NCI-H2081 treated with DMSO at 0.1 percent for 48 hours (cell line): ENCODE measurements at places on chromosomes 7 and 10.
A peak's percentile ranks its signal among the peaks of the same experiment; 100 is the strongest.

DNA sequence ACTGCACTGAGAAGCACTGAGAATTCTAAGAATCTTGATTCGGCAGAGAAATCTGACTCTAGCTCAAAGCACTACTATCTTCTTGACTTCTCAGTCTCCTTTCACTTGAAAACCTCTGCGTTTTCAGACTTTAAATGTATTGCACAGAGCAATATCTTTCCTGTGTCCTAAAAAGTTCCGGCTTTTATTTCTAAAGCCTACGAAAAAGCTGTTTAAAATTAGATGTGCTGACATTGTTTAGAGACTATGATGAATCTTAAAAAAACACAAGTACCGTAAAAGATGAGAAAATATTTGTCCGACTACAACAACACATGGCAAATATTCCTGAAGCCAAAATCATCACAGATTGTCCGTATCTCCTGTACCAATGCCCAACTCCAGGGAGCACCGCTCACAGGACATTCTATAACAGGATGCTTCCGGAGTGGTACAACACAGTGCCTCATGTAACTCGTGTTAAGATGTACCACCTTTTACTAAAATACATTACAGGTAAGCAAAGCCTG lies 136.9 kb downstream of the CUBN start:
- no peak for DNase-seq

DNA sequence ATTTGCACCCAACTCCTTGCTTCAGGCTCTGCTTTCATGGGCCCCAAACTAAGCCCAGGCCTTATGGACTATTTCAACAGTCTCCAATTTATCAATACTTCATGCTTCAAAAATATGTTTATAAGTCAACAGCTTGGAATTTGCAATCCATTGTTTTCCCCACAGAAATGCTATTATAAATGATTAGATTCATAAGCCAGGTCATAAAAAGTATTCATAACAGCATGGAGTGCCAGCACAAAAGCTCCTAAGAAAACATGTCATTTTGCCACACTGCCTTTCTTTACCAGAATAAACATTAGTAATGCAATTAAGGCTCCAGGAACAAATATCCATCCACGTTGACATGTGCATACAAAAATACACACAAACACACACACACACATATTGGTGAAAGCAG lies 30.1 kb downstream of the OSBPL3 start:
- DNase-seq, result no peak

- DNase-seq, result no peak
Observed at GRCh38 chr10:128268015-128268722, 141.9 kb upstream of the MKI67 start.

GRCh38 chr10:100100651-100101184 lies 19.0 kb upstream of the CPN1 start:
- DNase-seq, result no peak

DNA sequence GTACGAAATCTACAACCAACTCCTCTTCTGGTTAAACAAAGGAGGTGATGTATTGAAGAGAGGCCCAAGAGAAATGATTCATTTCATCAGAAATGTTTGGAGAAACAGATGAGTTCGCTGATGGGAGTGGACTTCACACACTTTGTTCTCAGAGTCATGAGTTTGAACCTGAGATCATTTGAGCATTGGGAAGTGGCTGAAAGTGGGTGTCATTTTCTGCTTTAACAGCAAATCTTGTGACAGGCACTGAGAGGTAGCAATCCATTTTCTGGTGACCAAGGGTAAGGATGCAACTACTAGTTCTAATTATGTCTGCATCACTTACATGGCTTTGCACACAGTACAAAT lies 51.4 kb downstream of the RBM20 start:
- no peak for DNase-seq

- DNase-seq, result peak; percentile 35
Observed at GRCh38 chr7:108263425-108263824, 133.3 kb upstream of the LAMB4 start.

DNA sequence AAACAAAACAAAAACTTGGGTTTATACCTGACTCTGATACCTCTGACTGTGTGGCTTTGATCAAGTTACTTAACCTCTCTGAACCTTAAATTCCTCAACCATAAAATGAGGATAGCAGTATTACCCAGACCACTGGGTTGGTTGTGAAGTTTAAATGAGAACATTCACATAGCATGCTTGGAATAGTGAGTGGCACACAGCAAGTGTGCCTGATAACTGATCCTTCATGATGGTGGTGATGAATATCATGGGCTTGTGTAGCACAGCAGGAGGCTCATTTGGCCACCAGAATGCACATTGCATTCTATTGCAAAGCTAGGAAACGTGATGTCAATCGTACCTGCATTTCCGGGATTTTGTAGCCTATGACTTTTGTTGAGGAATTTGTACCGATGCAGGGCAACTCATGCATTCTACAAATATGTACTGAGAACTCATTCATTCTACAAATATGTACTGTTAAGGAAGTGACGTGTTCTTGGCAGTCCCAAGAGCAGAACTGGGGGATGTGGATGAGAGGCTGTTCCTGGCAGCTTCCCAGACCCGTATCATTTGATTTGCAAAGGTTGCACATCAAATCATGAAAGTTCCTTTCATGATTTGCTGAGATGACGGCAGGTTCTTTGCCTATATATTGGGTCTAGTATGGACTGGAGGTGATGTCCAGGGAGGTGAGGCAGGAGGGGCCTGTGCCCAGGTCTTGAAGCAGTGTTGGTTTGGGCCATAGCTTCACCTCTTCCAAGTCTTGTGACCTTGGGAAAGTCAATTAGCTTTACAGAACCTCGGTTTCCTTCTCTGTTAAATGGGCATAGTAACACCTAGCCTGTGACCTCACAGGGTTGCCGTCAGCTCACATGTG lies 94.6 kb upstream of the SMNDC1 start:
- DNase-seq, result no peak

DNA sequence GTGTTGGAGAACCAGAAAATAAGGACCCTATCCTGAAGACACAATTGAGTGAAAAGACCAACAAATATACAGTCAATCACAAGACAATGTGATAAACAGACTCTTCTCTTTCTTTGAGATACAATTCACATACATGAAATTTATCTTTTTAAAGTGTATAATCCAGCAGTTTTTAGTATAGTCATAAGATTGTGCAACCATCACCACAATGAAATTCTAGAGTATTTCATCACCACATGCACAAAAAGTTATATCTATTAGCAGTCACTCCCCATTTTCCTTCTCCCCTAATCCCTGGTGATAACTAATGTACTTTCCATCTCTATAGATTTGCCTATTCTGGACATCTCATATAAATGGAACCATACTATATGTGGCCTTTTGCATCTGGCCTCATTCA lies 8.2 kb upstream of the SORBS1 start:
- no peak for DNase-seq

DNA sequence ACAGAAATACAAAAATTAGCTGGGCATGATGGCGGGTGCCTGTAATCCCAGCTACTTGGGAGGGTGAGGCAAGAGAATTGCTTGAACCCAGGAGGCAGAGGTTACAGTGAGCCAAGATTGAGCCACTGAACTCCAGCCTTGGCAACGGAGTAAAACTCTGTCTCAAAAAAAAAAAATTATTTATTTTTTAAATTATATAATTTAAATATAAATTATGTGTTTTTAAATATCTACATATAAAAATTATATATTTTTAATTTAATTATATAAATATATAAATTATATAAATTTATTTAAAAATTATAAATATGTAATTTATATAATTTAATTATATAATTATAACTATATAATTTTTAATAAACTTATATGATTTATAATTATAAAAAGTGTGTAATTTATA lies 51.2 kb downstream of the PRKG1 start:
- no peak for DNase-seq

DNA sequence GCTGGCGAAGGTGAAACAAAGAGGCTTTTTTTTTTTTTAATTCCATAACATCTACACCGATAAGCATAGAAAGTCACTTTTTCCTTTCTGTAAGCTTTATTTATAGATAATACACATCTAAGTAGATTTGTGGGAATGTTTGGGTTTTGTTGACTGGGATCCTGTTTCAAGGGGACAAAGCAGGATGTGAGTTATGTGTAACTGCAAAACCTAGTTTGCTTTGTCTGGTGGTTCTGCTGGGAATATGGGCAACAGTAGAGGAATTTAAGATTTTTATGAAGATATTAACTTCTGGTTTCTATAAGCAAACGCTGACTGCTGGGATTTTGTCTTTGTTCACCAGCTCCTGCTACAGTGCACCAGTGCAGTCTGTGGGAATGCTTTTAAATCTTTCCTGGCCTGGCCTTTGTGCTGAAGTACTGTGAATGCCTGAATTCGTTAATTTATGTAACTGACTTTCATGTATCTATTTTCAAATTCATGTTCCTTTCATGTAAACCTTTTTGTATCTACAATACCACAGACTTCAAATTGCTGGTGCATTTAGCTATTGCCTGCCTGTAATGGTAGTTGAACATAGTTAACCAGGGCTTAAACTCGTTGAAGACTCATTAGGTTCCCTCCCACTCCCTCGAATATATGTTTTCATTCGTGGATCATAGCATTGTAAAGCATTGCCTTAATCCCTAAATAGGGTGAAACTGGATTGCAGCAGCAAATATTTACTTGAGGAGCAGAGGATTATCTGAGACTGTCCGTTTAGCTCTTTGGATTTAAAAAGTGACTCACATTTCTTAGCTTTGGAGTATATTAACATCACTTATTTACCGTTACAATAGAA lies 1.5 kb downstream of the KLHL7 start:
- no peak for DNase-seq

DNA sequence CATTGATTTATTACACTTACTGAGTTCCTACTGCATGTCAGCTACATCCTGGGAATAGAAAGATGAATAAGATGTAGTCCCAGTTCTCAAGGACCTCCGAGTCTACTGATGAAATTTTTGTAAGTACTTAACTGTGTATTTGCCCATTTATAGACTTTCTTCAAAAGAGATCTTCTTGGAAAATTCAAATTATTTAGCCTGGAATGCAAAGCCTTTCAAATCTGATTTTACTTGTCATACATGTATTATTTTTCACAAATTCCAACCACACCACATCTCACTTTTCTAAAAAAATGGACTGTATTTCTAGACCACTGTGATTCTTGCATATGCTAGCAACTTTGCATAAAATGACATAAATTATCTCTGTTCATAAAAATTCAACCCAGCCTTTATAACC lies 581.3 kb downstream of the ATRNL1 start:
- DNase-seq, result no peak

- DNase-seq, result no peak
Observed at GRCh38 chr7:1466524-1467271, 7.4 kb upstream of the MICALL2 start.

GRCh38 chr10:17851611-17852010 lies 42.5 kb downstream of the MRC1 start:
- DNase-seq, result no peak

DNA sequence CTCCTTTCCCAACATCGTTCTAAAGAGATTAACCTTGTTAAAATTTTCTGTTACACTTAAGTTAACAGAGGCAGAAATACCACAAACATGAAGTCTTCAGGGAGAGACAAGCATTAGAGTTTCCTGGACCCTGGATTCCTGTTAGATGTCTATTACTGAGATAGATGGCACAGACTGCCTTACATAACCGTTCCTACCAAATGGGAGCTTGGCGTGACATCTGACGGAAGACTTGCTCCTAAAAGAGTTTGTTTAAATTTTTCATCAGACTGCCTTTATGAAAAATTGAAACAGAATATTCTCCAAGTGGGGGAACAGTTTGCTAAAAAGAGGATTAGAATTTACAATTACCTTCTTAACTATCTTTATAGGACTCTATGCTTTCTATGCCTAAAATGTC lies 22.7 kb downstream of the ANK3 start:
- no peak for DNase-seq

DNA sequence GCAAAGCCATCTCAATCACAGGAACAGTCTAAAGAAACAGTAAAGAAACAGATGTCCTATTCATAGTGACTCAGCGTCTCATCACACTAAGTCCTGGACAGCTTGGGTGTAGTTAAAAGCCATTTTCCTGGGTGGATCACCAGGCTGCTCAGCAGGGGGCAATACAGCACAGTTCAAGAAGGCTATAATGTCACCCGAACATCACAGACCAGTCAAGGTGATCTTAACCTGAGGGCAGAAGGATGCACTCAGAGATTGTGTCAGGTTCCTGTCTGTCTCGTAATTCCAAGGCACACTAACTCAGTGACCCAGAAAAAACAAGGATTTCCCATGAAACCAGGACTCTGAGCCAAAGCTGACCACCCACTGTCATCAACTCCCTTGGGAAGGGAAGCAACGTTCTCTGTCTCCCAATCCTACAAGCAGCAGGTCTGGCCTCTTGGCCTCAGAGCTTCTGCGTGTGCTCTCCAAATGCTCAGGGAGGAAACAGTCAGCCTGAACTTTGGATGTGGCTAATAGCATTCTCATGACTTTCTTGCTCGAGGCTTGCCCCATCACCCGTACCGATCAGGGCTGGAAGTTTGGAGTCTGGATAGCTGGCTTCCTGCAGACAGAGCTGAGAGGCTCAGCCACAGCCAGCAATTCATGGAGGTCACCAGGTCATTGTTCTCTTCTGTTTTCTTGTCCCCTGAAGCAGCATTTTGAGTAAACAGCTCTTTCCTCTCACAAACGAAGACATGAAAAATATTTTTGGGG lies 90.4 kb upstream of the FAM171A1 start:
- DNase-seq, result no peak

DNA sequence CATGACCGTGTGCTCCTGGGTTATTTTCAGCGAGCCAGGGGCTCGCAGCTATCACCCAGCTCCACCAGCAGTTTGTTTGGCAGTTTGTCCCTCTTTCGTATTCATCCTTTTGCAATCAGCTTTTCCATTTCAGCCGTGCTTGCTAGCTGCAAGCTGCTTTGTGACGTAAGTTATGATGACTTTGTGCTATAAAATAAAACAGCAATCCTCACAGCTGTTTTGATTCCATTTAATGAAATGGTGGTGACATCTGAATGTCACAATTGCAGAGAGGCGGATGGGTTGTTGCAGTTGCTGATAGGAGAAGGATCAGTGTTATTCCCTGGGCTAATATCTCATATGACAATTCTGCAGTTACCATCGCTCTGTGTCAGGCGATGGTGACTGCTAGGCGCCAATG lies 251.7 kb downstream of the SNX10 start:
- DNase-seq, result no peak

DNA sequence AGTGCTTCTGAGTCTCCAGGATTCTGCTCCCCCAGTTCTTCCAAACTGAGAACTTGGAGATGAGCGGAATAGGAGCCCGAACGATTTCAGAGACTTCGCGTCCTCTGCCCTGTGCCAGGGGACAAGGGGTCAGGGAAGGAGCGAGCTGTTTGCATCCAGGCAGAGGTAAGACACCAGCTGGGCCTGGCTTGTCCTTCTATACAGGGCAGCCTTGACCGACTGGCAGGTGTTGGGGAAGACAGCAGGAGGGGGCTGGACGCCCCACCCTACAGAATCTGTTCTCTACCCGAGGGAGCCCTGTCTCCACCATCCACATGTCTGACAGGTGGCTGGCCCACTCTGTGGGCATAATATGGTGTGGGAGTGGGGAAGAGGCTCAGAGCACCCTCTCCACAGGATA lies 7.1 kb downstream of the SPOCK2 start:
- DNase-seq, result no peak

DNA sequence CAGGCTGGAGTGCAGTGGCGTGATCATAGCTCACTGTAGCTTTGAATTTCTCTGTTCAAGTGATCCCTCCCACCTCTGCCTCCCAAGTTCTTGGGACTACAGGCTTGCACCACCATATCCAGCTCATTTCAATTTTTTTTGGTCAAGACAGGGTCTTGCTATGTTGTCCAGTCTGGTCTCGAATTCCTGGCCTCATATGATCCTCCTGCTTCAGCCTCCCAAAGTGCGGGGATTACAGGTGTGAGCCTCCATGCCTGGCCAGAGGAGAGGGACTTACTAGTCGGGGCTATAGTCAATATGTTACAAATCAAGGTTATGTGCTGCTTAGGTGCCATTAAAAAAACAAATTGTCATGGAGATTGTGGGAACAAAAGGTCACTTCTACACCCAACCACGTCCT lies 105.3 kb upstream of the GALNT17 start:
- DNase-seq, result no peak
